ENCODE measurements at places on chromosomes 2 and 18. TPM values are rescaled to one million over a fixed set of nuclear protein-coding genes. Genes with fewer than 3 reads are reported as not detected.

- no peak for DNase-seq
Measured at GRCh38 chr18:27599202-27599829, 414.2 kb upstream of the CHST9 start.

DNA sequence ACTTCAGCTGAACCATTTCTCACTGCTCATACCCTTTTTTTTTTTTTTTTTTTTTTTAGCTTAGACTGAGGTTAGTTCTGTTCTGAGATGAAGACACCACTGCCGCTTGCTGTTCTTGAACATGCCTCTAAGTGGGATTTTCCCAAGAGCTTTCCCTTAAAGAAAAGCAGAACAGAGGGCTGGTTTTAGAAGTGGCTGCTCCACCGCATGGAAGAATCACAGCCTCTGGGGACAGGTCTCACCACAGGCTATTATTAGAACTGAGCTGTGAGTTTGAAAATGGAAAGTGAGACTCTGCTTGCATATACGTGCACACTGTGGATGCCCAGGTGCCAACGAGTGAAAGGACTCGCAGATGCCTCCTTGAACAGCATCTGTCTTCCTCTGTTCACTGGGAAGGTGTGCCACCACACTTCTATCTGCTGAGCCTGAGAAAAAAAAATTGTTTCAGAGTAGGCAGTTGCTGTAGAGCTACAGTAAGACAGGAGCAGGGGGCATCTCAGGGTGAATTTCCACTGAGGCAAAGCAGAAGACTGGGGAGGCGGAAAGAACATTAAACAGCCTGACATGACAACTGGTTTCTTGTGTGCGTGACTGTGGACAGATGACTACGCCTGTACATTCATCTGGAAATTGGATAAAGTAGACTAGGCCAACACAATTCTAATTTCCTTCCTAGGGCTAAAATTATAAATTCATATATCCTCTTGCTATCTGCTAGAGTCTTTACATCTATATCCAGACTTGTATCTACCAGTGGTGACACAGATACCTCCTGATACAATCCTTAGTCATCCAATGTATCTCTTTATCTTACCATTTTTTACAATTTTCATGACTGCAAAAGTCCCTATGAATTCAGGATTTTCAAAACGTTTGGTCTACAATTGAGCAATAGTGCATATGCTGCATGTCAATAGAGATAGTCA, 1045.7 kb upstream of the CELF4 start:
- DNase-seq: no peak

GRCh38 chr18:79986726-79987125, 1.6 kb downstream of the TXNL4A start:
- DNase-seq: no peak

The SLC9A4 gene
- not detected for total RNA-seq

DNA sequence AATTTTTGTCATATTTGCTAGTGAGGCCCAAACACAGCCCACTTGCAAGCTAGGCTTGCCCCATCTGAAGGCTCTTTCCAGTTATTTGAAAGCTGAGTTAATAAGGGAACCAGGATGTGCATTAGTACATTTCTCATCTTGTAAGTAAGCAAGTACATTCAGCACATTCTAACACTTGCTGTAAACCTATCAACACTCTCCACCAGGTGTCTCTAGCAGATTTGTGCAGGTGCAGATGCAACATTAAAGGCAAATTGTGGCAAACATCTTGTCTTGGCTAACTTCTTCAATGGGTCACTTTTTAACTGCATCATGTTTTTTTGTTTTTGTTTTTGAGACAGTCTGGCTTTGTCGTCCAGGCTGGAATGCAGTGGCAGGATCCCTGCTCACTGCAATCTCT, 25.3 kb upstream of the MFSD6 start:
- no peak for DNase-seq

The CCDC141 gene
- 79.4 TPM for total RNA-seq

The TSPYL6 gene
- not detected for total RNA-seq
